ENCODE measurements at places on chromosomes 5 and 9.

DNA sequence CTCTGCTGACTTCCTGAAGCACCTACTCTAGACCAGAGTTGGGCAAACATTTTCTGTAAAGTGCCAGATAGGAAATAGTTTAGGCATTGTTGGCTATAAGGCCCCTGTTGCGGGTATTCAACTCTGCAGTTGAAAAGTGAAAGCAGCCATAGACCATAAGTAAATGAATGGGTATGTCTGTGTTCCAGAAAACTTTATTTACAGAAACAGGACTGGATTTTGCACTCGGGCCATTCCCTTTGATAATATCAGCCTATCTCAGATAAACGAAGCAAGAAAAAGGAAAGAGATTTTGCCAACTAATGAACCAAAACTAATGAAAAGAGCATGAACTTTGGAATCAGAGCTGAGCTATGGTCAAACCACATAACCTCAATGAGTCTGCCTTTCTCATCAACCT is 184.4 kb downstream of the SAXO1 start:
- DNase-seq, result no peak

- DNase-seq, result no peak
Observed at GRCh38 chr5:157648275-157648990, 3.8 kb downstream of the SOX30 start.

- DNase-seq, result no peak
Observed at GRCh38 chr9:19496321-19497050, 87.7 kb downstream of the ACER2 start.

DNA sequence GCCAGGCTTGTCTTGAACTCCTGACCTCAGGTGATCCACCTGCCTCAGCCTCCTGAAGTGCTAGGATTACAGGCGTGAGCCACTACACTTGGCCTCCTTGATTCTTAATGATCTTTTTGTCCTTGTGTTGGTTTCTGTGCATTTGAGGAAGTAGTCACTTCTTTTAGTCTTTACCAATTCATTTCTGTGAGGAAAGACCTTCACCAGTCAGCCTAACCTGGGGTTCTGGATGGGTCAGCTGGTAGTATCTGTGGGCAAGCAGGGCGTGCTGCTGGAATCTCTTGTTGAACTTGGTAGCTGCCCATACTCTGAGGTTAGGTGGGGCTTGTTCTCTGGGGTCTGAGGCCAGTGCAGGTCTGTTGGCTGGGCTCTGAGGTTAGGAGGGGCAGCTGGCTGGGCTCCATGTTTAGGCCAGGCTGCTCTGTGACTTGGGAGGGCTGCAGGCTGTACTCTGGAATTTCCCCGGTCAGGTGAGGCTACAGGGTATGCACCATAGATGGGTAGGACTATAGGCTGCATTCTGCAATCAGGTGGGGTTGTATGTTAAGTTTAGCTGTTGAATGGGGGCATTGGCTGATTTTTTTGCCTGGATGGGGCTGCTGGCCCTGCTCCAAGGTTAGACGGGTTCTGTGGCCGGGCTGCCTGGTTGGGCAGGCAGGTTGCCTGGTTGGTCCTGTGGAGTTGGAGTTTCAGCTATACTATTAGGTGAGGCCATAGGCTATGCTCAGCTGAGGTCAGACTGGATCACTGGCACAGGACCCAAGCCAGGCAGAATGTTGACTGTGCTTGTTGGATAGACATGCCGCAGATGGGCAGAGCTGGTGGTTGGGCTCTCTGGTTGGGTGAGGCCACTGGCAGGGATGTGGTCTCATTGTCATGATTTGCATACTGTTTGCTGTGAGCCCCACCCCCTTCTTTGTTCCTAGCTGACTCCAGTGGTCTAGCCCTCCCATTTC is 19.2 kb downstream of the UBAP1 start:
- peak; percentile 26 for DNase-seq

DNA sequence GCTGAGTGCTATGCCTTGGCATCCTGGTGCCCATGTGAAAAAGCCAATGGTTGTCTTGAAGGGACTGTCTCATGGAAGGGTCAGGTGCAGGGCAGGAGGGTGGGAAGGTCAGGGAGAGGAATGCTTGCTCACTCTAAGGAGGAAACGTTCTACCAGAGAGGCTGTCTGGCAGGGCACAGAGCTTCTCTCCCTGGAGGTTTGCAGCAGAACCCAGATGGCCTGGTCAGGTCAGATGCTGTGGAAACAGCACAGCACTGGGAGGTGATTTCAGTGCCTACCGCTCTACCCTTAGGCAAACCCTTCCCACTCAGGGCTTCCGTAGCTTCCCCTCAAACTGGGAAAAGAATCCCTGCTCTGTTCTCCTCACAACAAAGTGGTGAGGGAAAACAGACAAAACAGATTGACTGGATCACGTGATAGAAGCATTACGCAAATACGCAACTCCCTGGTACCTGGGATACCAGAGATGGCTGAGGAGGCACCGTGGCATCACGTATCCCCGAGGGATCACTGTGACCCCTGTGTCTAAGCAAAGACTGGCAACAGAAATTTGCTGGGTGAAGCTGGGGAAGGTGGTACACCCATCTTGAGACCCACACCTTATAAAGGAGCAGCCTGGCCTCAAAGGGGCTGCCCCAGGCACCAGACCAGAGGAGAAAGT is 3.9 kb upstream of the MGAT1 start:
- DNase-seq, result no peak

DNA sequence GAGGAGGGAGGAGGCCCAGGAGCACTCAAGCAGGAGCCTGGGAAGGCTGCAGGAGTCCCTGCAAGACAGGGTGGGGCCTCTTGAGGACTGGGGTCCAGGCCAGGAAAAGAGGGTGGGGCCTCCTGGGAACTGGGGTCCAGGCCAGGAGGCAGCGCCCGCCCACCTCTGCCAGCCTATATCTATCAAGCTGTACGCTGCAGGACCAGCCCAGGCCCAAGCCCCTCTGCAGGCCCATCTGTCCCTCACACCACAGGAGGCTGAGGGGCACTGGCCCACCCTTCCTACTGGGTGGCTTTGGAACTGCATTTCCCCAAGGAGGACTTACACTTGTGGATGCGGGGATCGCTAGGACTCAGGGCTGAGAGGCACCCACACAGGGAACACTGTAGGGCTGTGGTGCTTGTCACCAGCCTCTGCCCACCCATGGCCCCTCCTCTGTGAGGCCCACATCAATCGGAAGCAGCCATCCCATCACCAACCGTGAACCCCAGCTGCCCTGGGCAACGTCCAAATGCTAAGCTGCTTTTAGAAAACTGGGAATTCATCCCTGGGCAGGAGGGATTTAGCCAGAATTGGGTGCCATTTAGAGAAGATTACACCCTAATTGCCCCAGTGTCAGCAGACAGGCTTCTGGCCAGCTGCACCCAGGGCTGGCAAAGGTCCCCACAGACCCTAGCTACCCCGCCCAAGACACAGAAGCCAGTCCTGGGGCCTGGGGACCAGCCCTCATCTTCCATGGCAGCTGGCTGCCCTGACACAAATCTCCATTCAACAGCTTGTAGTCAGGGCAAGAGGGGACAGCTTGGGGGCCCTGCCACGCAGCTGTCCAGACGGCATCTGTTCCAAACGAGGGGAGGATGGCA is 15.3 kb downstream of the BICD2 start:
- no peak for DNase-seq

- DNase-seq, result no peak
Observed at GRCh38 chr9:135520916-135521607, at the start of gene LCN1. TSS of gene LCN1 (plus strand) at chr9:135521440. CDS start at chr9:135521498, 58 bp downstream.

DNA sequence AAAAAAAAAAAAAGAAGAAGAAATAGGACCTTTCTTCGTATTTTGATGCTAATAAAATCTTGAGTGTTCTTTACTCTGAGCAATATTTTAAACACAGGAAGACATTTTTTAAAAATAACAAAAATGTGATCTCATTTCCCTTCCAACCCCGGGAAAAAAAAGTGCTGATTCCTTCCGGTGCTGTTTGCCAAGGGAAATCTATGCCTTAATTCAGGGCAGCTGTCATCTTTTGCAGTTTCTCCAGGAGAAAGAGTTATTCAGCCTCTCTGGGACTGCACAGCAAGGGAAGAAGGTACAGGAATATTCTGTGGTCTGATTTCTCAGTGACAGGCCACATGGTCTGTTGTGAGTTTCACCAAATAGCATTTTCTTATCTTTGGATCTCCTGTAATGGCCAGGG is 291.9 kb upstream of the IRX1 start:
- DNase-seq, result no peak

- peak; percentile 52 for DNase-seq
Observed at GRCh38 chr5:39274398-39275085, 55.2 kb upstream of the FYB1 start.

- DNase-seq, result no peak
Observed at GRCh38 chr5:106648401-106648800, 1022.3 kb downstream of the EFNA5 start.

DNA sequence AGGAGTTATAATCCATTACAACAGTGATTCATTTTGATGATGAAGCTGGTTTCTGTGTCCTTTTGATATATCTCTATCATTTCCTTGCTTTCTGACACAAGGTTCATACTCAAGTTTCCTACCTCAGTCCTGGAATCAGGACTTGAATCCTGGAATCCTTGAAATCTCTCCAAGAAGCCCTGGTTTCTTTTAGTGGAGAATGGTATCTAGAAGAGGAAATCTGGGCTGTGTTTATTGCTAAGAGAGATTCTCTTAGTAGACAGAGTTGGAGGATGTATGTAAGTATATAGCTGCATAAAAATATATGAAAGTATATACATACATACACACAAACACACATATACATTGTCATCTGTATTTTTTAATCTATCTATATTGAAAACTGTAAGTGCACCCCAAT is 114.4 kb downstream of the GCNT1 start:
- no peak for DNase-seq

DNA sequence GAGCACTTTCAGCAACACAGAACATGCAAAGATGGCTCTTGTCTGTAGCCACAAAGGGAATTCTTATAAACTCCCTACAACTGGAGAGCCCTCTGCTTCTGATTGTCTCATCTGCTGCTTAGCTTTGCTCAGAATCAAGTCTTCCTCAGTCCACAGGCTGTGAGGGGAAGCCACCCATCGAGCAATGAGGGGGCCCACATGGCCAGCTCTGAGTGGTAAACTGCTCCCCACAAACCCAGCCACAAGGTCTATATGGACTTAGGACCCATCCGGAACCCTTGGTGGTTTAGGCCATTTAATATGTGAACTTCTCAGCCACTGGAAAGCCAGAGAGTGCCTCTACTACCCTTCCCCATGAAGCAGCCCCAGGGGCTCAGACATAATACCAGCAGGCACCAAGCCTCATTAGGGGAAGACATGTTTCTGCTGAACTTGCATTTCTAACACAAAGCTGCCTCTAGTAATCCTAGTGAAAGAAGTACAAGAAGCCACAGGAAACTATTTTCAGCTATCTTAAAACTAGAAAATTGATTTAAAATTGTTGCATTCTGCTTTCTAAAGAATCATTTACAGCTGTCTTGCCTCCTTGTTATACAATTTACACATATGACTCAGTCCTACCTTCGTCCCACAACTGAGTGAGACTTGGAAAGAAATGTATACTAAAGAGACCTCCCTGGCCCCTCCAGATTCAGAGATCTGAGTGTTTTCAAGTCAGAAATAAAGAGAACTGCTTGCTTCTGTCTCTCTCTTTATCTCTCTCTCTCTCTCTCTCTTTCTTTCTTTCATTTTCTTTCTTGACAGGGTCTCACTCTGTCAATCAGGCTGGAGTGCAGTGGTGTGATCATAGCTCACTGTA is 90.2 kb downstream of the ESM1 start:
- DNase-seq, result no peak

- DNase-seq, result no peak
Observed at GRCh38 chr5:41772785-41773442, 97.3 kb downstream of the OXCT1 start.

GRCh38 chr9:94584555-94584954 is 9.1 kb downstream of the FBP2 start:
- DNase-seq, result peak; percentile 63

DNA sequence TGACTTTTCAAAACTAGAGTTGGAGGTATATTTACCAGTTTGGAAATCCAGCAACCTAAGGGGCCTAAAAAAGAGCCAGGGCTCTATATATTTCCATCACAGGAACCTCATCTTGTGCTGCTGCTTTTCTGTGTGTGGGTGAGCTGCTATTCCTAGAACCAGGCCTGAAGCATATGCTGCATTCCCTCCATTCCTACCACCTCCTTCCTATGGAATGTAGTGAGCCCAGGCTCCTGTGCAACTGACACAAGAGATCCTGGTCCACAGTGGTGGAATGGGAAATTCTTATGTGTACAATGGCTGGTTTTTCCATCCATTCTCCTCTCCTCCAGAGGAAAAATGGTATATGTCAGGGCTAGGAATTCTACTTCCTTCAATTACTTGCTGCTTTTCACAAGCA is 39.1 kb downstream of the SPEF2 start:
- DNase-seq, result no peak

- DNase-seq, result no peak
Observed at GRCh38 chr9:110659891-110660541, 8.6 kb upstream of the MUSK start.

GRCh38 chr9:37174247-37174646 is 53.9 kb downstream of the ZCCHC7 start:
- DNase-seq, result no peak

DNA sequence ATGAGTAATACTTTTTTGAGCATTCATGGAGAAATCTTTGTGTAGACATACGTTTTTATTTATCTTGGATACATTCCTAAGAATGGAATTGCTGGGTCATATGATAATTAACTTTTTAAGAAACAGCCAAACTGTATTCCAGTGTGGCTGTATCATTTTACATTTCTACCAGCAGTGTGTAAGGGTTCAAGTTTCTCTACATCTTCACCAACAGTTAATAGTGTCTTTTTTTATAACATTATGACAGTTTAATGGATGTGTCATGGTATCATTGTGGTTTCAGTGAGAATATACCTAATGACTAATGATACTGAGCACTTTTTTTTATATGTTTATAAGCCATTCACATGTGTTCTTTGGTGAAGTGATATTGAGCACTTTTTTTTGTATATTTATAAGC is 52.4 kb downstream of the NIPBL start:
- DNase-seq, result no peak

DNA sequence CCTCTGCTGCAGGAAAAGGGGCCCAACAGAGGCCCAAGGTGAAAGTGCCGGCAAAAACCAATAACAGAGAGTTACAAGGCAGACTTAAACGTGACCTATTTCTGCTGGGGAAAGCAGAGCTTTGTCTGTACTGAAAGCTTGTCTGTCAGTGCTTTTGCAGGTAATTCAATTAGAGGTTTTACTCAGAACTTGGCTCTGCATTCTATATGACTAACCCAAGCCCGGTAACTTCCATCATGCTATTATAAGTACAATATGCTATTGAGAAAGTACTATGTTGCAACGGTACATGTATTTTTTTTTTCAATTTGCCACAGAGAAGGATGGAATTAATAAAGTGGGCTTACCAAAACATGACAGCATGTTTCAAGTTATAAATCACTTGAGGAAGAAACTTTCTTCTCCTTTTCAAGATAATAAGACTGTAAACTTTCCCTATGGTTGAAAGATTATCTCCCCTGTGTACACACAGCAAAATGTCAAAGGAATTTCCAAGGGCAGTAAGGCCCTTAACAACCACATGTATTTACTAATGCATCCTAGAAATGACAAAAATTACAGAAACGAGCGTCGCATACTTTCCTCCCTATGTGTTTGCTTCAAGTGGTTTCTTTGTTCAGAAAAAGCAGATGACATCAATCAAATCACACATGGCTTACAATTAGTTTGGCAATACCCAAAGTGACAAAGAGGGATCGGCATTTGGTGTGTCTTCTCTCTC is 282.4 kb downstream of the EFNA5 start:
- DNase-seq, result no peak

Data from Jurkat, Clone E6-1 (cell line).